Glutamatergic neuron (in vitro differentiated cells): ENCODE measurements at places on chromosomes 12 and 14. TPM values are rescaled to one million over a fixed set of nuclear protein-coding genes. Genes with fewer than 3 reads are reported as not detected.

DNA sequence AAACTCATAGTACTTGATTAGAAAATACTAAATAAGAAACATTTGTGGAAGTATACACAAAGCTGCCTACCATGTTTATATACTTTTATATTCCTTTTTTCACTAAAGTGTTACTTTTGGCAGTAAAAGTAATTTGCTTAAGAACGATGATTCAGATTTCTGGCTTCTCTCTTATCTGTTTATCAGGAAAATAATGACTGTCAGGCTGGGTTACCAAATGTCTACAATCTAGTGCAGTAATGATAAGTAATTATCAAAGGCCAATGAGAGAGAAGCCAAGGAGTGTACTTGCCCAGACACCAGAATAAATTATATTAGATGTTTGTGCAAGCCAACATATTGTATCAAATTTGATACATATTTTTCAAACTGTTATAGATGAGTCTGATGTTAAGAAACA lies 113.4 kb downstream of the RALGAPA1 start:
- no peak overlapping the region for H3K27ac ChIP-seq
- H3K4me1 ChIP-seq = no peaks in the 10 kb centered on the region
- H3K4me3 ChIP-seq = no peak overlapping the region
- H3K27me3 ChIP-seq = no peaks in the 10 kb centered on the region
- H3K36me3 ChIP-seq = no peaks in the 10 kb centered on the region
- DNase-seq = no peak

DNA sequence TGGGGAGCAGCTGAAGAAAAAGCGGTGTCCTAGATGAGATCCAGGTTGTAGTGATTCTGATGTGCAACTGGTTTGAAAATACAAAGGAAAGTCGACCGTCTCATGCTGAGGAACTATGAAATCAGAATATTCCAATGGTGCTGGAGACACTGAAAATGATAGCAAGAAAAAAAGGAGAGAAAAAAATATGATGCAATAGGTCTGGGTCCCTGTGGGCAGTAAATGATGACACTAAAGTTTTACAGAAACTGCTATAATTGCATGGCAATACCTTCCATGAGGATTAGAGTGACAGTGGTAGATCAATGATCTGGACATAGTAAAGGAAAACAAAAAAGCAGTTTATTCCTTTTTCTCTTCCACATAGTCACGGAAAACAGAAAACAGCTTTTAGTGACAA lies 2.3 kb downstream of the PYM1 start:
- H3K4me3 ChIP-seq = peak overlapping the region; percentile 98
- peaks cover 9% of the 10 kb centered on the region for H3K27me3 ChIP-seq
- no peak for DNase-seq

DNA sequence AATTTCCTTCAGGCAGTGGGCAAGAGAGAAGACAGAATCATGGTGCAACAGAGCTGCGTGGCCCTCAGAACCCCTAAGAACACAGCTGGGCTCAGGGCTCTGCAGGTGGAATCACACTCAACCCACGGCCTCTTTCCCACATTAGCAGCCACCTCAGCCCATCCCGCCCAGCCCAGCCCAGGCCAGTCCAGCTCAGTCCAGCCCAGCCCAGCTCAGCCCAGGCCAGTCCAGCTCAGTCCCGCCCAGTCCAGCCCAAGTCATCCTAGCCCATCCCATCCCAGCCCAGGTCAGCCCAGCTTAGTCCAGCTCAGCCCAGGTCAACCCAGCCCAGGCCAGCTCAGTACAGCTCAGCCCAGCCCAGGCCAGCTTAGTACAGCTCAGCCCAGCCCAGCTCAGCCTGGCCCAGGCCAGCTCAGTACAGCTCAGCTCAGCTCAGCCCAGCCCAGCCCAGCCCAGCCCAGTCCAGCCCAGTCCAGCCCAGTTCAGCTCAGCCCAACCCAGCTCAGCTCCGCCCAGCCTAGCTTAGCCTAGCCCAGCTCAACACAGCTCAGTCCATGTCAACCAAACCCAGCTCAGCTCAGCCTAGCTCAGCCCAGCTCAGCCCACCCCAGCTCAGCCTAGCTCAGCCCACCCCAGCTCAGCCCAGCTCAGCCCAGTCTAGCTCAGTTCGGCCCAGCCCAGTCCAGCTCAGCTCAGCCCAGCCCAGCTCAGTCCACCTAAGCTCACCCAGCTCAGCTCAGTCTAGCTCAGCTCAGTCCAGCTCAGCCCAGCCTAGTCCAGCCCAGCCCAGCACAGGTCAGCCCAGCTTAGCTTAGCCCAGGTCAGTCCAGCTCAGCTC lies 183.1 kb downstream of the TMEM121 start:
- no peak overlapping the region for H3K4me3 ChIP-seq
- no peak overlapping the region for H3K27ac ChIP-seq
- DNase-seq = no peak
- peaks cover 7% of the 10 kb centered on the region for H3K36me3 ChIP-seq

GLIPR1L1 gene
- not detected for total RNA-seq

- no peaks in the 10 kb centered on the region for H3K4me1 ChIP-seq
- no peak for DNase-seq
- no peak overlapping the region for H3K4me3 ChIP-seq
- no peak overlapping the region for H3K27ac ChIP-seq
- no peaks in the 10 kb centered on the region for H3K27me3 ChIP-seq
- peaks cover 16% of the 10 kb centered on the region for H3K36me3 ChIP-seq
These were observed 14.4 kb downstream of the AREL1 start for GRCh38 chr14:74698465-74698864.

MYF6 gene
- not detected for total RNA-seq

- H3K4me3 ChIP-seq = no peak overlapping the region
- no peaks in the 10 kb centered on the region for H3K27me3 ChIP-seq
- peaks cover 3% of the 10 kb centered on the region for H3K4me1 ChIP-seq
- H3K36me3 ChIP-seq = no peaks in the 10 kb centered on the region
These were observed 993.2 kb downstream of the BCL11B start for GRCh38 chr14:98278800-98279199.

DNA sequence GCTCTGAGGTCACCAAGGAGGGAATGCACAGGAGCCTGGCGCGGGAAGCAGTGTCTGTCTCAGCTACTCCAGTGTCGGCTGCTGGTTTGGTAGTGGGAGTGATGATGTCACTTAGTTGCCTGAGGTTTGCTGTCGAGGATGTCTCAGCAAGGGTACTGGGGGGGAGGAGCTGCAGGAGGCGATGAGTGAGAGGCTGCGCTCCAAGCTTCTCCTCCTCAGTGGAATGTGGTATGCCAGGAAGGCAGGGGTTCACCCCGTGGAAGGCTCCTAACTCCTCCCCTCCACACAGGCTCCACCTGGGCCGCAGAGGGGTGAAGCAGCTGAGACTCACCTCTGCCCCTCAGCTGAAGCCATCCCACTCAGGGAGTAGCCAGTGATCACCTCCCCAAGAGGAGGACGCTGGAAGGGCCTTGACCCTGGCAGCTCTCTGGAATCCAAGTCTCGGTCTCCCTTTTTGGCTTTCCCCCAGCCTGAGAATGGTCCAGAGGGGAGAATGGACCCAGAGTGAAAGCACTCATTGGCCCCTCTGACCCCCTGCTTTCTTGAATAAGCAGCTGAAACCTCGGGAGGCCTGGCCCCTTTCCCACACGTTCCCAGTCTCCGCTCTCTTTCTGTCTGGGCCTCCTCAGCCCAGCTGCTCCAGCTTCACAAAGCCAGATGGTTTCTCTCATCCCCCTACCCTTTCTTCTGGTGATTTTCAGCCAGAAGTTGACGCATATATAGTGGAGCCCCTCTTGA lies 178.9 kb upstream of the FKBP4 start:
- H3K4me3 ChIP-seq = no peak overlapping the region
- peak overlapping the region; percentile 54 for H3K27ac ChIP-seq
- peaks cover 8% of the 10 kb centered on the region for H3K4me1 ChIP-seq
- H3K36me3 ChIP-seq = peaks cover 13% of the 10 kb centered on the region
- H3K27me3 ChIP-seq = peaks cover 4% of the 10 kb centered on the region

IL26 gene
- total RNA-seq = not detected

GRCh38 chr12:16150276-16150675 lies 127.2 kb downstream of the SLC15A5 start:
- H3K36me3 ChIP-seq = no peaks in the 10 kb centered on the region
- no peak for DNase-seq
- H3K4me3 ChIP-seq = no peak overlapping the region

MYO1H gene
- total RNA-seq = 0.27 TPM

MAP3K9 gene
- 20.0 TPM for total RNA-seq

GRCh38 chr12:6534945-6535696 lies 804 bp downstream of the GAPDH start:
- peak; percentile 90 for DNase-seq
- H3K4me1 ChIP-seq = peaks cover 23% of the 10 kb centered on the region
- H3K27ac ChIP-seq = peak overlapping the region; percentile 93
- peak overlapping the region; percentile 95 for H3K4me3 ChIP-seq
- H3K27me3 ChIP-seq = peaks cover 17% of the 10 kb centered on the region
- peaks cover 3% of the 10 kb centered on the region for H3K36me3 ChIP-seq

ENDOU gene
- total RNA-seq = not detected

TOX4 gene
- total RNA-seq = 63.0 TPM

ARHGDIB gene
- total RNA-seq = not detected

DNA sequence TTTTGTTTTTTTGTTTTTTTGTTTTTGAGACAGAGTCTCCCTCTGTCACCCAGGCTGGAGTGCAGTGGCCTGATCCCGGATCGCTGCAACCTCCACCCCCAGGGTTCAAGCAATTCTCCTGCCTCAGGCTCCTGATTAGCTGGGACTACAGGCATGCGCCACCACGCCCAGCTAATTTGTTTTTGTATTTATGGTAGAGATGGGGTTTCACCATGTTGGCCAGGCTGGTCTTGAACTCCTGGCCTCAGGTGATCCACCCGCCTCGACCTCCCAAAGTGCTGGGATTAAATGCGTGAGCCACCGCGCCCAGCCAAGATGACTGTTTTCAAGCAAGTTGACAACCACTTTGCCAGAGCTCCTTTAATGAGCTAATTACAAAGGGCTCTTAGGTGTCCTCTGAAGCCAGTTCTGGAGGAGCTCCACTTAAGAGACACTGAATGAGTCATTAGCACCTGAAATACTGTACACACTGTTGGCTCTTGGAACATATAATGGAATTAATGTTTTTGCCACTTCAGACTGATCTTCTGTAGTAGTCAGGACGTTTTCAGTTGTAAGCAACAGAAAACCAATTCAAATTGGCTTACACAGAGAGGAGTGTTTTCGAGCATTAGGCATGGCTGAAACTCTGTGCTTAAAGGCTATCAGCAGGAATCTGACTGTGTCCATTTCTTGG lies 55.4 kb upstream of the MED13L start:
- no peak overlapping the region for H3K27ac ChIP-seq
- H3K4me1 ChIP-seq = no peaks in the 10 kb centered on the region
- DNase-seq = no peak
- no peak overlapping the region for H3K4me3 ChIP-seq

PMEL gene
- 851 TPM for total RNA-seq

GMFB gene
- 67.1 TPM for total RNA-seq

- no peak overlapping the region for H3K27ac ChIP-seq
- DNase-seq = no peak
- H3K36me3 ChIP-seq = no peaks in the 10 kb centered on the region
- no peak overlapping the region for H3K4me3 ChIP-seq
These were observed 36.2 kb upstream of the ETNK1 start for GRCh38 chr12:22588817-22589216.

- no peak overlapping the region for H3K4me3 ChIP-seq
- peak; percentile 57 for DNase-seq
- H3K4me1 ChIP-seq = peaks cover 11% of the 10 kb centered on the region
These were observed 16.3 kb downstream of the RAPGEF3 start for GRCh38 chr12:47742253-47742825.

- DNase-seq = peak; percentile 78
- H3K36me3 ChIP-seq = no peaks in the 10 kb centered on the region
- no peak overlapping the region for H3K27ac ChIP-seq
- peaks cover 1% of the 10 kb centered on the region for H3K27me3 ChIP-seq
These were observed 6.9 kb upstream of the ADCY6 start for GRCh38 chr12:48795550-48796455.
